NCI-H460 (cell line): ENCODE measurements at places on chromosomes 3 and 15. TPM values are rescaled to one million over a fixed set of nuclear protein-coding genes. Genes with fewer than 3 reads are reported as not detected.

WDR93 gene
- 0.17 and 0.30 TPM in 2 replicates for total RNA-seq

GP9 gene
- total RNA-seq, result not detected in 2 replicates

GRCh38 chr15:75861750-75862402 lies 18.6 kb downstream of the UBE2Q2 start:
- no peak for DNase-seq

SNTN gene
- total RNA-seq, result not detected in 2 replicates

- no peak for DNase-seq
Measured at GRCh38 chr3:177898185-177898584, 638.1 kb upstream of the KCNMB2 start.
